H7 (cell line): ENCODE measurements at places on chromosomes 3 and 15. TPM values are rescaled to one million over a fixed set of nuclear protein-coding genes. Genes with fewer than 3 reads are reported as not detected.

SKIL gene
- total RNA-seq, result 102 and 165 TPM in 2 replicates

GASK1A gene
- total RNA-seq, result 3.4 and 4.5 TPM in 2 replicates

UBR1 gene
- total RNA-seq, result 13.0 and 16.3 TPM in 2 replicates

GRCh38 chr3:191355406-191355805, 25.1 kb upstream of the UTS2B start:
- DNase-seq, result no peak

DNA sequence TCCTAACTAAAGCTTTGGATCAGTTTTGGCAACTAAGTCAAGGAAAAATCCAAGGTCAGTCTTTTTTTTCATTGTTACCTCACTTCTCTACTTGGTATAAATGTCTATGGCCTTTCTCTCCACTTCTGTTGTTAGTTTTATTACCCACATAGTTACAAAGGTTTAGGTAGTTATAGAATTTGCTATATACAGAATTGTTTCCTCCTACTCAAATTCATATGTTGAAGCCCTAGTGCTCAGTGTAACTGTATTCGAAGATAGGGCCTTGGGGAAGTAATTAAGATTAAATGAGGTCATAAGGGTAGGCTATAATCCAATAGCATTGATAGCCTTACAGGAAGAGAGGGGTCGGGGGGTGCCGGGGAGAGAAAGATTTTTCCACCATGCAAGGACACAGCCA, 19.7 kb upstream of the STIMATE start:
- DNase-seq, result no peak

DNA sequence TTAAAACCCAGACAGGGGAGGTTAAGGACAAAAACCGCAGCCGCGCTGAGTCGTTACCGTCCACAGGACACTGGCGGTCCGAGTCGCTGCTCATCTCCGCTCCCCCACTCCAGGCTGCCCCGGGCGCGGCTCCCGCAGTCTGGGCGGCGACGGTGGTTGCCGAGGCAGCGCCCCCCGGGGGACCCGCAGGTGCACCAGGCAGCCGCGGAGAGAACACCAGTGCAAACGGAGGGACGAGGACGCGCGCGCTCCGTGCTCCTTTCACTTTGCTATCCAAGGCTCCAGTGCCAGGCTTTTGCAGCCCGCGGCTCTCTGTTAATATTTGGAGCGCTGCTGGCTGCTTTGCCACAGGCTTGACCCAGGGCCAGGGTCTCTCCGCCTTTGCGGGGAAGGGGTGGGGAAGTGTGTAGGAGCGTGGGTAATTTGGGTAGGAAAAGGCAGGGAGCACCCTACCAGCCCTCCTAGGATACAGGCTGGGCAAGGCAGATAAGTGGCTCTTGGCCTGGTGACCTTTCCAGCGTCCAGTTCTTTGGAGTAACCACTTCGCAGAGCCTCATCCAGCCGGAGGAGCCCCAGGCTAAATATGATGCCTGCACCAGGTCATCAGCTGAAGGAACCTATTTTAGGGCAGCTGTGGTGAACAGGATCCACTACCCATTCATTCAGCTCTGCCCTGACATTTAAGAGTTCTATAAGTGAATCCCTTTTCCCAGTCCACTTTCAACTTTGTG, at the start of gene GADL1:
GADL1 (minus strand) TSS at position 141 of the 731 bp plus-strand sequence; CDS start at position 94, 47 bp downstream.
- DNase-seq, result peak; percentile 78

DNA sequence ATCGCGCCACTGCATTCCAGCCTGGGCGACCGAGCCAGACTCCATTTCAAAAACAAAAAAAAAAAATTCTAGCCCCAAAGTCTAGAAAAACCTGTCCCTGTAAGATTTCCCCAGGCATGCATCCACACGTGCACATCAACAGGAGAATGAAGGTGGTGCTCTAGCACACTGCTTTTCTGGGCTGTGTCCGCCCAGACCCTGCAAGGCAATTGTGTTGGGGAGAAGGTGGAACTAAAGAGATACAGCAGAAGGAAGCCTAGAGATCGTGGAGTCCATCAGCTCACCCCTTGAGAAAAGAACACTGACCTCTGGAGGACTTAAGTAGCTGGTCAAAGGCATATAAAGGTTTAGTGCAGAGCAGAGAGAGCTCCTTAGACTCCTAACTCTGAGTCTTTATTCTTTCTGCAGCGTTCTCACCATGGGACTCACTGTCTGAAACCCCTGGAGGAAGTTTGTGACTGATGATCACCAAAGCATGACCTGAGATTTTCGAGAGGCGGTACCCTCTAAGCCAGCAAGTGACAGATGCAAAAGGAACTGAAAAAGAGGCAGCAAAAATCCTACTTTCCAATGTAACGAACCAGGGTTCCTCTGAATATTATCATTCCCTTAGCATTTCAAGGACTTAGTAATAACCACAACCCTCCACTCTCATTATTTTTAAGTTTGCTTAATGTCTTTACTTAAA, 179.8 kb downstream of the MEX3B start:
- no peak for DNase-seq

- no peak for DNase-seq
Observed at GRCh38 chr15:31801152-31801551, 229.2 kb upstream of the CHRNA7 start.

DNA sequence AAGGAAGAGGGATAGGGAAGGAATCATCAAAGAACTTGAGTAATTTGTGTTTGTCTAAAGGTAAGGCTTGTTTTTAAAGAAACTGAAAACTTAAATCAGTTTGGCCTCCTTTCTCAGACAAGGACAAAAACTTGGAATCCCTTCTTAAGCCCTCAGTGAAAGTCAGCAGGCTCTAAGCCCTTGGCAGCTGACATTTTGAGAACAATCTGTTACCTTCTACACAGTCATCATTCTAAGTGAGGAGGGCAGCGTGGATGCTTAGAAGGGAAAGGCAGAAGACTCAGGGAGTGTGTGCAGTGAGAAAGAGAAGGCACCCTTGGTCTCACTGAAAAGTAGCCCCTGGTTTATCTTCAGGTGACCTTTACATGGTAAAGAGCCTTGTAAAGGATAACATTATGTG, 10.8 kb downstream of the HSPBAP1 start:
- DNase-seq, result no peak

GRCh38 chr15:83721981-83722380, 68.1 kb downstream of the ADAMTSL3 start:
- DNase-seq, result no peak

GRCh38 chr15:71352125-71352524, 236.9 kb downstream of the THSD4 start:
- no peak for DNase-seq

GRCh38 chr3:163809540-163809993, 1268.7 kb downstream of the SI start:
- DNase-seq, result no peak
